ENCODE measurements at places on chromosomes 3 and 15.

- no peak for DNase-seq
Observed at GRCh38 chr3:38235466-38235865, 30.1 kb upstream of the SLC22A13 start.

- DNase-seq, result no peak
Observed at GRCh38 chr15:41857316-41857715, 18.7 kb downstream of the PLA2G4B start.

DNA sequence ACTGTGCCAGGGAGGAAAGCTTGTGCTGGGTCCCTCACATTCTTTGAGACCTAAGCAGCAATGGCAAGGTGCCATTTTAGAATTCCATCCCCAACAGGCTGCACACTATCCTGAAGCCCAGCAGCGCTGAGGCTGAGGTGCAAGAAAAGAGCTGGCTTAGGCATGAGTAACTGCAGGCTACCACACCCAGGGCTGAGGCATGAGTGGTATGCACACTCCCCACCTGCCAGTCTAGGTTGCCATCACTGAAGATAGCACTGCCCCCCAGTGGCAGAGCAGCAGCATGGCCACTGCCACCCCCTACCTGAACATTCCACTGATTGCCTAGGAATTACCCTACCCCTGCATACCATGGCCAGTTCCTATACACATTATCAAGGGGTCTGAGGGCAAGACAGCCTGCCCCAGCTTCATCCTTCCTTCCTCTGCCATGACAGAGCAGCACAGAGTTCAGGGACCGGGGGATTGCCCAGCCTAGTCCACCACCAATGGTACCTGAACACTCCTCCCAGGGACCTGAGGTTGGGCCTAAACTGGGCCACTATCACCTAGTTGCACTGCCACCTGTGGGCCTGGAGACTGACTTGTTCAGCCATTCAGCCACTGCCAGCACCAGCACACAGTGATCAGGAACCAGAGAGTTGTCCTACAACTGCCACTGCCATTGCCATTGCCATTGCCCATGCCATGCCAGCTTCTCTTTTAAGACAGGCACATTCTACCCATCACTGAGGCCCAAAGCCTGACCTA, 129.8 kb downstream of the SATB1 start:
- DNase-seq, result no peak

GRCh38 chr3:142779591-142779990, 55.8 kb downstream of the TRPC1 start:
- DNase-seq, result no peak

DNA sequence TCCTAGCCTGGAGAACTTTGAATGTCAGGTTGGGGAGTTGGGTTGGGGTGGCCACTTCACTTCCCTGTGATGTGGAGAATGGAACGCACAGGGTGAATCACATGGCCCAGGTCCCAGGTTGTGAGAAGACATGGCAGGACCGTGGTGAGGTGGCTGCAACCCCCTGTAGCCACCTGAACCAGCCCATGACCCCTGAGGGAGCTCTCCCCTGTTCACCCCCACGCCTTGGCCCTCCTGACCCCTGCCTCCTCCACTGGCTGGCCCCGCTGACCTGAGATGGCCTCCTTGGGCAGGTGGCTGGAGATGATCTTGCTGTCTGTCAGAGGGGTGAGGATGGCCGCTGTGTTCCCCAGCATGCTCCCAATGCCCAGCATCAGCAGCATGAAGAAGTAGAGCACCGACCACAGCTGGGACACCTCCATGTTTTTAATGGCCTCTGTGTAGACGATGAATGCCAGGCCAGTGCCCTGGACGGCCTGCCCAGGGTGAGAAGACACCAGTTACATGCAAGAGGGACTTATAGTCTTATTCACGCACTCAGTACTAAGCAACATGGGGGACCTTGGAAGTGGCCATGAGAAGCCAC, 31.0 kb downstream of the SLC6A20 start:
- no peak for DNase-seq

DNA sequence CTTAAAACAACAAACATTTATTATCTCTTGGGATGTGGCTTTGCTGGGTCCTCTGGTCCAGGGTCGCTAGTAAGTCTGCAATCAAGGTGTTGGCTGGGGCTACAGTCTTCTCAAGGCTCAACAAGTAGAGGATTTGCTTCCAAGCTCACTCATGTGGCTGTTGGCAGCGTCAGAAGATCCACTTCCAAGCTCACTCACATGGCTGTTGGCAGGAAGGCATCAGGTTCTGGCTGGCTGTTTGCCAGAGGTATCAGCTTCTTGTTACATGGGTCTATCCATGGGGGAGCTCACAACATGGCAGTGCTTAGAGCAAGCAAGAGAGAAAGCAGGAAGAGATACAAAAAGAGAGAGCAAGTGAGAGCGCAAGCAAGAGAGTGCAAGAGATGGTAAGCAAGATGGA, 15.0 kb upstream of the BNC1 start:
- no peak for DNase-seq

Data from NCI-H1417 (cell line).